Urothelium cell line (cell line): ENCODE measurements at places on chromosomes 16 and 17.

DNA sequence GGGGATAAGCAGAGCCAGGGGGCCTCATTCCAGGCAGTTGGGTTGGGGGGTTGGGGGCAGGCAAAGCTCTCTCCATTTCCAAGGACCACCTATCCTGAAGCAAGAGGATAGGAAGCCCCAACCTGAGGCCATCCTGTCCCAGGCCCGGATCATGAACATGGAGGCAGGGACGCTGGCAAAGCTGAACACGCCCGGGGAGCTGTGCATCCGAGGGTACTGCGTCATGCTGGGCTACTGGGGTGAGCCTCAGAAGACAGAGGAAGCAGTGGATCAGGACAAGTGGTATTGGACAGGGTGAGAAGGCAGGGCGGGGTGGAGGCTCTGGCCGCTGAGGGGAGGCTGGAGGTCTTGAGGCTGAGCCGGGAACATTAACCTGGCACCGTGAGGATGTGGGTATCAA is 3.6 kb upstream of the CHAD start:
- no peak for DNase-seq

GRCh38 chr17:51142597-51142996 is 10.8 kb upstream of the NME1 start:
- DNase-seq: no peak

DNA sequence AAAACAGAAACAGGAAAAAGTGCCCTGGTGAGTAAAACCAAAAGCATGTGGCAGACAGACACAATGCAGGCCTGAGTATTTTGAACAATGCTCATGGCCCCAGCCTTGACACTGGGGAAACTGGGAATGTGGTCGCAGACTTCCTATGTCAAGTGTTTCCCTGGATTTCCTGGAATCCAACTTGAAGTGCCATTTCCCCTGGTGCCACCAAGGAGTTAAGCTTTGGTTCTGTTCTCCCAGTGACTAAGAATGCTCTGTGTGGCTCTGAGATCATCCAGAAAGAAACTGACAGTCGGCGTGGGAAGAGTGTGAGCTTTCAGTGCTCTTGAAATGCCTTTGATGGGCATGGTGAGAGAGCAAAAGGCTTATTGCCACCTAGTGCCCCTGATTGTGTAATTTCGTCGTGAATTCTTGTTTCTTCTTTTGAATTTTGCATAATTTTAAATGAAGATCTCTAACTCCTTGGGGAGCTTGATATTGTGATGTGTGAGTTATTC is 96.0 kb downstream of the YPEL2 start:
- DNase-seq: peak; percentile 82

DNA sequence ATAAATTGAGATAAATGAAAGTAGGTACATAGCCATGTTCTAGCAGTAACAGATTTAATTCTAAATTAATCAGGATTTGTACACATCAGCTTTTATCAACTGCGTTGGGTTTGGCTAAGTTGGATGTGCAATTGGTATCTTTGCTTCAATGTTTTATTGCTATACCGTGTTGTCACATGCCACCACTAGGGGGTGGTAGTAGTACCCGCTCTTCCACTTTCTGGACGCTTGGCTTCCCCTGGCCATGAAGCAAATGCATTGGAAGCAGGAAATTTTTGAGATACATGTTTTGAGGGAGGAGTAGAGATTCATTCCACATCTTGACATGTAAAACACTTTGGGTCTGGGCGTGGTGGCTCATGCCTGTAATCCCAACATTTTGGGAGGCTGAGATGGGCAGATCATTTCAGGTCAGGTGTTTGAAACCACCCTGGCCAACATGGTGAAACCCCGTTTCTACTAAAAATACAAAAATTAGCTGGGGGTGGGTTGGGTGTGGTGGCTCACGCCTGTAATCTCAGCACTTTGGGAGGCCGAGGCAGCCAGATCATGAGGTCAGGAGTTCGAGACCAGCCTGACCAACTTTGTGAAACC is 58.6 kb downstream of the EMP2 start:
- DNase-seq: peak; percentile 73
